ENCODE measurements at places on chromosomes 13 and 19.

GRCh38 chr19:44816301-44816700, 7.4 kb downstream of the BCAM start:
- DNase-seq = no peak

DNA sequence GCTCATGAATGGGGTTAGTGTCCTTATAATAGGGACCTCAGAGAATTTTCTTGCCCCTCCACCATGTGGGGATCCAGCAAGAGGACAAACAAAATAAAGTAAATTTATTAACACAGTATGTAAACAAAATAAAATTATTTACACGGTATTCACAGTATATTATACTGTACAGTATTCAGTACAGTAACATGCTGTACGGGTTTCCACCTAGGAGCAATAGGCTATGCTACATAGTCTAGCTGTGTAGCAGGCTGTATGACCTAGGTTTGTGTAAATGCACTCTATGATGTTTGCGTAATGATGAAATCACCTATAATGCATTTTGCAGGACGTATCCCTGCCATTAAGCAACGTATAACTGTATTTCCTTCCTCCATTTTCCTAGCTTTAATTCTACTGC, 11.8 kb upstream of the DIAPH3 start:
- no peak for DNase-seq

- peak; percentile 4 for DNase-seq
Observed at GRCh38 chr13:32471187-32471922, 43.4 kb upstream of the N4BP2L1 start.

GRCh38 chr13:109273326-109273751, 513.0 kb downstream of the IRS2 start:
- DNase-seq = no peak

DNA sequence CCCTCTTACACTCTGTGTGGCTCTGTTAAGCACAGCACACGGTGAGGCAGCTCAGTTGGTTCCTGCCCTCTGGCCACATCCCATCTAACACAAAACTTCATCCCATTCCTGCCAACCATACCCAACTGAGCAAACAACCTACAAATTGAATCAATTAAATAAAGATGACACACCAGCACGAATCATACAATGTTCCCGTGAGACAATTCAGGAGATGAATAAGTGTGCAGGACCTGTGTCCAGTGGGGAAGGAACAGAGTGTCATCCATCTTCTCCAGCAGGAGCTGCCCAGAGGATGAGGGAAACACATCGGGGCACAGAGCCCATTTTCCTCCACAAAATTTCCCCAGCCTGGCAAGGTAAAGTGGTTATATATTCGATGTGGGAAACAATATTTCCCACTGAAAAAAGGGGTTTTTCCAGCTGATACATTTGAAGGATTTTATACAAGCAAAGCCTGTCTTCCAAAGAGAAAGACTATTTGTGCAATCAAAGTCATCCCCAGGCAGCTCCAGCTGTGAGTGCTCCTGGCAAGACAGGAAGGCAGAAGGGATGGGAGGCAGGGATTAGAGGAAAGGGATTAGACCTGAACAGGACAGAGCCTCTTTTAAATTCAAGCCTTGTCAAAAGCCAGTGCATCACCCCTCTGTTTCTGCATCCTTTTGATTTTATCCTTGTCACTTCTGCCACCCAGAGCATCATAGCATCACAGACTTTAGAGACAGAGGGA, 240.2 kb downstream of the LHFPL6 start:
- DNase-seq = no peak

DNA sequence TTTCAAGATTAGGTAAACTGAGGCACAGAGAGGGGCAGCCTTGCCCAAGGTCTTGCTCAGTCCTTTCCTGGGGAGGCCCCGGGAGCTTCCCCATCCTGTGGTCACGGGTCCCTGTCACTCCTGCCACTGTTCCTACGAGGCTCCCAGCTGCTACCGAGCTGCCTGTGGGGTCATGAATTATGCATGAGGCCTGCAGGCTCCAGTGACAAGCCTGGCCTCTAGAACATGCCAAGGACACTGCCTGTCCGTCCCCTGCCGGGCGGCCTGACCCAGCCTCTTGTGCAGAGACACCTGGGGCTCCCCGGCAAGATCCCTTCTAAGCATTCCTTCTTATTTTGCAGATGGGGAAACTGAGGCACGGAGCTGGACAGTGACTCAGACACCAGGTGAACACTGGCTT, 2.7 kb downstream of the FCHO1 start:
- peak; percentile 34 for DNase-seq

- no peak for DNase-seq
Observed at GRCh38 chr13:42255886-42256285, 16.1 kb upstream of the AKAP11 start.

- peak; percentile 33 for DNase-seq
Observed at GRCh38 chr19:50695251-50696093, 24.1 kb downstream of the SHANK1 start.

DNA sequence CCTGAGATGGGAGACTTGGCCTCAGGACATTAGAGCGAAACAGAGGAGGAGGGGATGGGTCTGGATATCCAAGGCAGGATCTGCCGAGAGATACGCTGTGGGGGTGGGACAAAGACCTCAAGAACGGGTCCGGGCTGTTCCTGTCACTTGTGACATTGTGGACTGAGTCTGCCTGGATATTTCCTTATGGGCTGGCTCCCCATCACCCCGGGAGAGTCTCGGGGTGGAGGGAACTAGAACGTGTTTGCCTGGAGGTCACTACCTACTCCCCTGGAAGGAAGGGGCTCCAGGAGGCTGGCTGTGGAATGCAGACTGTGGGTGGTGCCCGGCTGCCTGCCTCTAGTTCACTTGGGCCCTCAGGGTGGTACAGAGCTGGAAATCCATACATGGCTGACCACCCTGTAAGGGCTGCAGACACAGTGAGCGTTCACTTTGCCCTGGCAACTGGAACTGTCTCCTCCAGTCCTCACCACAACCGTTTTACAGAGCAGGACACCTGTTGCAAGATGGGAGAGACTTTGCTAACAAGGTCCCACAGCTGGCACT, 26.4 kb downstream of the DNM2 start:
- no peak for DNase-seq

GRCh38 chr19:2375353-2376121, 15.5 kb downstream of the TMPRSS9 start:
- DNase-seq = no peak

GRCh38 chr19:7645163-7645562, 8.3 kb downstream of the STXBP2 start:
- DNase-seq = no peak

DNA sequence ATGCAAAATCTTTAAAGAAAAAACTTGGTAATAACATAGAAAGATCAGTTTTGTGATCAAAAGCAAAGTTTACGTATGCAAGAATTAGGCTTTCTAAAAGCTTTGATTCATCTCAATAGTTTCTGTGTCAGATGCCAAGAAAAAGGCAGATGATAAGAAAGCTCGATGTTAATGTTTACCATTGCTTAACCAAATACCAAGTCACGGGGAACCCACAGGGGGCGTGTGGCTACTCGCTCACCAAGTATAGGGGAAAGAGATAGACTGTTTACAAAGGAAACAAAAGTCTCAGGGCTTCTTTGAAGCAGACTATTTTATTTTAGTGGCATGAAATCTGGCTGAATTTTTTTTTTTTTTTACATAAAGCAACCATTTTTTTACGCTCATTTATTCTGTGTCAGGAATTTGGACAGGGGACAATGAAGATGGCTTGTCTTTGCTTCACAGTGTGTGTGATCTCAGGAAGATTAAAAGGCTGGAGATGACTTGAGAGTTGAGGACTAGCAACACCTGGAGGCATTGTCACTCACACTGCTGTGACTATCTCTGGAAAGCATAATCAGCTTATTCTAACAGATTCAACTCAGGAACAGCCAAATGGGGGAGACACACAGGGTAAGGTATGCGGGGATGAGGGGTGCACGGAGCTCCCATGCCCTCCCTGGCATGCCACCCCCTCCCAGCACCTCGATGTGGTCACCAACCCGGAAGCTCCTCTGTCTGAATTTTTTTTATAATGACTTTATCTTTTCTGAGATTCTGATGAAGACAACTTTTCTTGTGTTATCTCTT, 24.9 kb downstream of the RCBTB1 start:
- no peak for DNase-seq

DNA sequence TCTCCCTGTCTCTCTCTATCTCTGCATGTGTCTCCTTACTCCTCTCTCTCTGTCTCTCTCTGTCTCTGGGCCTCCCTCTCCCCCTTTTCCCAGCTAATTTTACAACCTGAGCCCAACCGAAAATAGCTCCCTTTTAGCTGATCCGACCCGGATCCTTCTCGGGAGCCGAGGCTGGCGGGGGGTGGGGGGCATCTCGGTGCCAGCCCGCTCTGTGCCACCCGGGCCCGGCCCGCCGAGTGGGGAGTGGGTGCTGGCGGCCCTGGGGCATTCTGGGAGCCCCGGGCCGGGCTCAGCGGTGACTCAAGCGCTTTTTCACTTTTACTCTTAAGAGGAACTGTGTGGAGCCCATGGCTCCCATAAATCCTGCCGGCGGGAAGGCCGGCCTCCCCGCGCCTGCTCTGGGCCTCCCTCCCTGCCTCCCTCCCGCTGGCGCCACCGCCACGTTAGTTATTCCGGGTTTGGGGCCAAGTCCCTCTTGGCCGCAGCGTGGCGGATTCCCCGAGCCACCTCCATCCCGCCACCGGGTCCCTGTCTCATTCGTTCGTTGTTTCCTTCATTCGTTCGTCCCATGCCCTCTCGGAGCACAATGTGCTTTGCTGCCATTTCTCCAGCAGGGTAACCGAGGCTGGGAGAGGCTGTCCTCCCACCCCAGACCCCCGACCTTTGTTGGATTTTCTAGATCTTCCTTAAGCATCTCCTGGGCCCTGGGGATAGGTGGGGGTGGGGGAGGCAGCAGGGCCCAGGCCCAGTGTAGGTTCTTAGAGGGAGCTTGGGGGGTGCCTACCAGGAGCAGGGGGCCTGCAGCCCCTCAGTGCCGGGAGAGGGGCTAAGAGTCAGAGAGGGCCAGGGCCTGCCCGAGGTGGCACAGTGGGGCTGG, 3.2 kb downstream of the NFIC start:
- DNase-seq = peak; percentile 25

GRCh38 chr19:49855676-49856573, 5.0 kb downstream of the PTOV1 start:
- no peak for DNase-seq

DNA sequence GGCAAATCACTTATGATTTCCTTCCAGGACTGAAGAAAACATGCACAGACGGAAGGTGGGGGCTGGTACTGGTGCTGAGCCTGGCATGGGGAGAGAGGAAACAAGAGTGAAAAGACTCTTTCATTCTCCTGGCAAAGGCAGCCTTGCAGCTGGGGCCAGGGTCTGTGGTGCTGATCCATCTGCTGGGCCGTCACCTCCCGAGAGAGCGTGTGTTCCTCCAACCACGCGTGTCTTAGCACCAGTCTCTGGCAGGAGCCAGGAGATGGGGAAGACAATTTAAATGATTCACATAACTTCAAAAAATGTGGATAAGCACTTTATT, 23.9 kb upstream of the SPART start:
- DNase-seq = peak; percentile 54

DNA sequence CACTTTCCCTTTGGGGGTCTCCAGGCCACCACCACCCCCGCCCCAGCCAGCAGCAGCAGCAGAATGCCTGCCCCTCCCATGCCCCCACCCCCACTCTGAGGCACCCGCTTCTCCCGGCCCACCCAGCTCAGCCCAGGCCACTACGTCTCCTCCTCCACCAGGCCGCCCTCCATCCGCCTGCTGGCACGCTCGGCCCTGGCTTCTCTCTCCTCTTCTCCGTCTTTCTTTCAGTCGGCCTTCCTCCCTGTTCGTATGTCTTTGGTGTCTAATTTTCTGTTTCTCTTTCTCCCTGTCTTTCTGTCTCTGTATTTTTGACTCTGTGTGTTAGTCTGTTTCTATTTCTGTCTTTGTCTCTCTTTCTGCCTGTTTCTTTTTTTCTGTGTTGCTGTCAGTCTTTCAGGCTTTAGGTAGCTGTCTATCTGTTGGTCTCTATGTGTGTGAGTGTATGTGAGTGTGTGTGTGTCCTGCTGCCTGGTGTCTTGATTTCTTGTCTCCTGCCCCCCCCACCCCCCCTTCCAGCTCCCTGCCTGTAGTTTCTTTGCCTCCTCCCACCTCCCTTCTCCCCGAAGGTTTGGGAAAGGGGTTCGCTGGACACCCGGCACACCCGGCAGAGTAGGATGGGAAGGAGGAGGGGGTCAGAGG, at the start of gene LGI4:
LGI4 (minus strand) TSS at position 459 of the 642 bp plus-strand sequence; CDS start at position 80, 379 bp downstream.
- no peak for DNase-seq

GRCh38 chr13:30429721-30430694, 7.7 kb downstream of the UBE2L5 start:
- no peak for DNase-seq

DNA sequence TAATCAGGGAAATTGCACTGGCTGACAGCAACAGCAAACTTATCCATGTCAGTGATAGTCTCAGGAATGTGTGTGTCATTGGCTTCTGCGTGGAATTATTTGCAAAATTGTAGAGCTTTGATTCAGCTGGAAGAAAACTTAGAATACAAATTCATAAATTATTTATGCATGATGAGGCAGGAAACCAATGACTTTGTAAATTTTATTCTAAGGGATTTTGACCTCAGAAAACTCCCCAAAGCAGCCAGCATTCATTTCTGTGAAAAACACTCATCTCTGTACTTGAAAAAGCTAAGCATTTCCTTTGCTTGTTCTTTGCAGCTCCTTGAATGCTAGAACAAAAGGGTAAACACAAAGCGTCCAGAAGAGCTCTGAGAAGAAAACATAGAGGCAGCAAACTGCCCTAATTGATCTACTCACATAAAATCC, 162.4 kb downstream of the DCT start:
- DNase-seq = no peak

DNA sequence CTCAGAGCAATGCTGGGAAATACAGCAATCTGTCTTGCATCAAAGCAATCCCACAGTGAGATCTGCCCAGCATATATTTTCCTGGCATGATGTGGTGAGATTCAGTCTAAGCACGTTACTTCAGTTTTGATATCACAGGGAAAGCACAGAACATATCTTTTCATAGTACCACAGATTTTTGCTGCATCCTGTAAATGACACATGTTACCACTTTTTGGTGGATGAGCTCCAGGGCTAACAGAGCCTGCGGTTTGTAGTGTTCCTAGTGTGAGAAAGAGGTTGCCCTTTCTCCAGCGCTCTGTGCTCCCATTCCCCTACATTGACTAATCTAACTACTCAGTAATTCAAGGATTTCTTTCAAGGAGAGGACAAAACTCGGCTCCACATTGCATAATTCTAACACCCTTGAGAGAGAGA, 409.0 kb downstream of the GPC6 start:
- no peak for DNase-seq

- DNase-seq = no peak
Observed at GRCh38 chr13:42102961-42103865, 54.8 kb downstream of the DGKH start.

GRCh38 chr13:43894438-43894837, 14.7 kb downstream of the LACC1 start:
- no peak for DNase-seq

- DNase-seq = no peak
Observed at GRCh38 chr13:21395953-21396352, 63.1 kb downstream of the ZDHHC20 start.

GRCh38 chr13:108752276-108752675, 122.9 kb downstream of the MYO16 start:
- no peak for DNase-seq

GRCh38 chr19:46299695-46300094, 2.9 kb downstream of the HIF3A start:
- DNase-seq = no peak

GRCh38 chr19:17576758-17577456, 21.5 kb downstream of the COLGALT1 start:
- no peak for DNase-seq

GRCh38 chr19:32824191-32824751, 45.3 kb downstream of the SLC7A9 start:
- DNase-seq = no peak

Measured in amygdala (tissue), 56 donors.